ENCODE measurements at places on chromosomes 7 and 10.

- DNase-seq = no peak
These were observed 103.0 kb downstream of the RNF216 start for GRCh38 chr7:5678295-5679047.

DNA sequence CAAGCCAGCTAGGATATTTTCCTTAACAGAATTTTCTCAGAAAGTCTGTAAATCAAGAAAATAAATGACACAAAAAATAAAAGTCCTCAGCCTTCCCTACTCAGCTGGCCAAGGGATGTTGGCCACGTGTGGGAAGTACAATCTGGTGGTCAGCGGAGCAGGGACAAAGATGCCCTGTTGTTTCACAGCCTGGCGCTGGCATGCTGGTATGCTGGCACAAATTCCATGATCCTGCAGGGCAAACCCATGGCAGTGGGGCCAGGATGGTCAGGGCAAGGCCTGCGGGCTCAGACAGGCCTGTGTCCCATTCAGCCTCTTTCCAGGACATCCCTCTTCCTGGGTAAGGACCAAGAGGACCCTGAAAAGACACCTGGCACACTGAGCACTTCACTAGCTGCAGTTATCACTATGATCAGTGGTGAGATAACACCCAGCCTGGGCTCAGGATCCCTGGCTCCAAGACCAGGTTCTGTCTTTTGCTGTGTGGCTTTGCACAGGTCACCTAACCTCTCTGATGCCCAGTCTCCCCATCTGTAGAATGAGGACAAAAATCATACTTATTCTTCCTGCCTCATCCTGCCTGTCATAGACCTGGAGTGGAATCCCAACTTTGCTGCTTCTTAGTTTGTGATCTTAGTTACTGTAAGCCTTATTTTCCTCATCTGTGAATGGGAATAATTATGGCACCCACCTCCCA is 10.8 kb upstream of the HSPA12A start:
- no peak for DNase-seq

- DNase-seq = peak; percentile 37
These were observed 35.1 kb downstream of the CH25H start for GRCh38 chr10:89171996-89172395.

- no peak for DNase-seq
These were observed 14.3 kb upstream of the VIPR2 start for GRCh38 chr7:159158888-159159405.

GRCh38 chr7:7527047-7527446 is 8.6 kb downstream of the COL28A1 start:
- DNase-seq = no peak

GRCh38 chr10:44394696-44395381 is 9.9 kb upstream of the CXCL12 start:
- no peak for DNase-seq

DNA sequence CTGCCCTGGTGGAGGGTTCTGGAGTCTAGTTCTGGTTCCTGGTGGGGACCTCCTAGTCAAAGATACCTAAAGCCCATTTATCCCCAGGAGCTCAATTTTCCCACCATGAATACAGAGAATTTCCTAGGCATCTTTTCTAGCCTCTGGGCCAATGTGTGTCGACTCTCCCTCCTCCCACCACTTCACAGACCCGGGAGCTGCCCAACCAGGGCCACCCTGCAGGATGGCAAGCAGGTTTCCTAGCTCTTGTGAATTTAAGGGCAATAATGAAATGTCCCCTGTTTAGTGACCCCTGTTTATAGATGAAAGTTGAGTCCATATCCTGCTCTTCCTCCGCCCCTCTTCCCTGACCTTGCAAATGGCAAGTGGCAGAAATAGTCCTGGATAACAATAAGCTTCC is 9.4 kb downstream of the DLX5 start:
- no peak for DNase-seq

DNA sequence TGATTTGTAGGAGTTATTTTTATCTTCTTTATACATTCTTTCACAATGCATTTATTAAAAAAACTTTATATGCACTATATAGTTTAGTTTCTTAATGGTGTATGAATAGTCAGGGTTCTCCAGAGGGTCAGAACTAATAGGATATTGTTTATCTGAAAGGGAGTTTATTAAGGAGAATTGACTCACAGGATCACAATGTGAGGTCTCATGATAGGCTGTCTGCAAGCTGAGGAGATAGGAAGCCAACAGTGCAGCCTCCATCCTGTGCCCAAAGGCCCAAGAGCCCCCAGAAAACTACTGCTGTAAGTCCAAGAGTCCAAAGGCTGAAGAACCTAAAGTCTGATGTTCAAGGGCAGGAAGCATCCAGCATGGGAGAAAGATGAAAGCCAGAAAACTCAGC is 192.8 kb upstream of the AHR start:
- DNase-seq = no peak

All from AG20443 (cell line).